ENCODE measurements at places on chromosomes 3 and 15.

DNA sequence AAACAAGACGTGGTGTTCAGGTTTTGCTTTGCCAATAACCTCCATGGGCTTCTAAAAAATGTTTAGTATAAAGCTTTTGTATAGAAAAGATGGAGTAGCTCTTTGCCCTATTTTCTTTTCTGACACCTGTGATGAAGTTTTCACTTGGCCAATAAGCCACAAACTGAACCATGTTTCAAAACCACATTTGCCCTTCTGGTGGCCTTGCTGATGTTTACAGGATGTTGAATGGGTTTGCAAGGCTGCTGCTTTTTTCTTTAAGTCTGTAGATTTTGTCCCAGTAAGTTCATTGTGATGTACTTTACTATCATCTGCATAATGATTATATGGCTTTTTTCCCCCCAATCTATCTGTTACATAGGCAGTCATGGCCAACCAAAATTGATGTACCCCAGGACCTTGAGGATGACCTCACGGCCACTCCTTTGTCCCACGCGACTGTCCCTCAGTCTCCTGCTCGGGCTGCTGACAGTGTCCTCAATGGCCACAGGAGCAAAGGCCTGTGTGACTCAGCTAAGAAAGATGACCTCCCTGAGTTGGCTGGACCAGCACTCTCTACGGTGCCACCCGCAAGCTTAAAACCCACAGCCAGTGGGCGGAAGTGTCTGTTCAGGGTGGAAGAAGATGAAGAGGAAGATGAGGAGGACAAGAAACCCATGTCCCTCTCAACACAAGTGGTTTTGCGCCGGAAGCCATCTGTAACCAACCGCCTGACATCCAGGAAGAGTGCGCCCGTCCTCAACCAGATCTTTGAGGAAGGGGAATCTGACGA is 60.8 kb downstream of the SNRK start:
- no peaks in the 10 kb centered on the region for H3K27me3 ChIP-seq
- H3K36me3 ChIP-seq: peaks cover 4% of the 10 kb centered on the region
- no peak overlapping the region for H3K4me3 ChIP-seq

DNA sequence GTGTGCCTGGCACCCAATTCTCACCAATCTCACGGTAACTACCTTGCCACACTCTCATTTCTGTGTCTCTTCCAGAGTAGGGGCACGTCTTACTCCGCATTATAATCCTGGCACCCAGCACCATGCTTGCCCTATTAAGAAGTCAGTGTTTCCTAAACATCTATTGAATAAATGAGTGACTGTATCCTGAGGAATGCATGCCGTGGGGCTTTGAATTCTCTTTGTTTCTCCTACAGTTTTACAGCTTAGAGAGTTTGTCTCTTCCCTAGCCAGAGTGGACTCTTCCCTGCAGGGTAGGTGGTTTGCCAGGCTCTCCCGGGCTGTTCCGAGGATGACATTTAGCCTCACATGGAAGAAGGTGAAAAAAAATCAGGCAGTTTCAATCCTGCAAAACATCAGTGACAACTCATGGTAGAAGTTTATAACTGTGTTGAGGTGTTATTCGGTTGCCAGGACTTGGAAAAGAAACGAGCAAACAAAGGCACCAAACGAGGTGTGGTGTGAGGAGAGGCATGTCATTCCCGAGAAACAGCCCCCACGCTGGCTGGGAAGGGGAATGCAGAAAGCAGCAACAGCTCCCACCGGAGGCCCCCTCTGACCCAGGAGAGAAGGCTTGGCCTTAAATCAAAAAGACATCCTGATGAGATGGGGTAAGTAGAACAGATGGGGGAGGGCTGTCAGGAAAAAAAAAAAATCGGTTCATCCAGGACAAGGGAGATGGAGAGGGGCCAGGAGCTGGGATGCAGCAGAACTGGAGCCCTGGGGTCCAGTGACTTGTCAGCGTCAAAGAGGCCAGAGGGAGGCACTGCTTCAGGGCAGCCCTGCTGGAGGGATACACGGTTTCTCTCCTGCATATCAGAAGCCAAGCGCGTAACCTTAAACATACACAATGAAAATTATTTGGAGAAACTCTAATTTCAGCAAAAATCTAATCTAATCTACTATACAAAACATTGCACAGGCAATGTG is 168.4 kb upstream of the ARRDC4 start:
- no peak overlapping the region for H3K27ac ChIP-seq
- H3K36me3 ChIP-seq: no peaks in the 10 kb centered on the region
- H3K27me3 ChIP-seq: no peaks in the 10 kb centered on the region
- no peaks in the 10 kb centered on the region for H3K4me1 ChIP-seq

DNA sequence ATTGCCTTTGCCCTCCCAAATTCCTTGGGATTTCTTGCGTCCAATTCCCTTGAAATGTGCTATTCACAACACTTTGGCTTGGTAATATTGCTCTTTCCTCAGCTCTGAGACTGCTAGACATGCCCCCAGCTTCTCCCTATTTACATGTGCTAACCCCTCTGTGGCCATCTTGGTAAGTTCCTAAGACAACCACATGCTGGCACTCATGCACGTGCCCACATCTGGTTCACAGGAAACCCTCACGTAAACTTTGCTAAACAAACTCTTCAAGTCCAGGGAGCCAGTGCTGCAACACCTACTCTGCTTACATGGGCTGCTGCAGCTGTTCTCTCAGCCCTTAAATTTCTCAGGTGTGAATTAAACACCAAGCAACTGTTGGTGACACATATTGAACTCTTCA is 121.8 kb downstream of the ADAMTSL3 start:
- no peaks in the 10 kb centered on the region for H3K4me1 ChIP-seq
- no peaks in the 10 kb centered on the region for H3K36me3 ChIP-seq
- H3K4me3 ChIP-seq: no peak overlapping the region
- H3K27me3 ChIP-seq: no peaks in the 10 kb centered on the region
- no peak for DNase-seq
- no peak overlapping the region for H3K27ac ChIP-seq

- H3K4me1 ChIP-seq: no peaks in the 10 kb centered on the region
- no peaks in the 10 kb centered on the region for H3K36me3 ChIP-seq
- DNase-seq: no peak
Observed at GRCh38 chr15:43249236-43249635, 17.5 kb downstream of the TGM5 start.

DNA sequence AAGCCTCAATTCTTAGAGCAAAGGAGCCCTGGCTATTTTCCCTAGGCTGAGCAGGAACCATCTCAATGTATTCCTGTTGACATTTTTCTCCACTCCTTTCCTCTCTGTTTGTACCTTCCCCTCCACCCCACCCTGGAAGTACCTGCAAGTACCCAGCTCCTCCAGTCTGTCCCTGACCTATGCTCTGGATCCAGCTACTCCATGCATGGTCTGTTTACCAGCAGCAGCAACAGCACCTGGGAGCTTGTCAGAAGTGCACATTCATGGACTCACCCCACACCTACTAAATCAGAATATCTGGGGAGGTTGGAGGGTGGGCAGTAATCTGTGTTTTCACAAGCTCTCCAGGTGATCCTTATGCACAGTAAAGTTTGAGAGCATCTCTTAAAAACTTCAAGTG is 240.7 kb upstream of the UMPS start:
- peak; percentile 31 for DNase-seq
- no peaks in the 10 kb centered on the region for H3K36me3 ChIP-seq

GRCh38 chr3:57116501-57116900 is 48.7 kb downstream of the IL17RD start:
- no peaks in the 10 kb centered on the region for H3K27me3 ChIP-seq
- H3K4me1 ChIP-seq: no peaks in the 10 kb centered on the region
- H3K4me3 ChIP-seq: no peak overlapping the region

DNA sequence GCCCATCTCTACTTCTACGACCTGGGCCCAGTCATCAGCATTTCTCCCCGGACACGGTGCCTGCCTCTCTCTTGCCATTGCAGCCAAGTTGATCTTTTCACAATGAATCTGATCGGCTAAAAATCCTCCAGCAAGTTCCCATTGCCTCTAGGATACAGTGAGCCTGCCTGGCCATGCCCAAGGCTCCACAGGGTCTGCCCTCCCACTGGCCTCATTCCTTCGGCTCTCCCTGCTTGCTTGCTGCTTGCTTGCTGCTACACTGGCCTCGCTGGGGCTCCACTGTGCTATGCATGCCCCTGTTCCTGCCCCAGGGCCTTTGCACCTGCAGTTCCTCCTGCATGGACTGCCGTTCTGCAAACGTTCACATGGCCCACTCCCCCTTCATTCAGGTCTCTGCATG is 2.0 kb downstream of the ABTB1 start:
- DNase-seq: no peak
- no peaks in the 10 kb centered on the region for H3K36me3 ChIP-seq
- peaks cover 4% of the 10 kb centered on the region for H3K4me1 ChIP-seq
- no peak overlapping the region for H3K27ac ChIP-seq

GRCh38 chr3:102926618-102927017 is 491.8 kb downstream of the ZPLD1 start:
- no peaks in the 10 kb centered on the region for H3K36me3 ChIP-seq
- no peak overlapping the region for H3K27ac ChIP-seq
- no peaks in the 10 kb centered on the region for H3K4me1 ChIP-seq

DNA sequence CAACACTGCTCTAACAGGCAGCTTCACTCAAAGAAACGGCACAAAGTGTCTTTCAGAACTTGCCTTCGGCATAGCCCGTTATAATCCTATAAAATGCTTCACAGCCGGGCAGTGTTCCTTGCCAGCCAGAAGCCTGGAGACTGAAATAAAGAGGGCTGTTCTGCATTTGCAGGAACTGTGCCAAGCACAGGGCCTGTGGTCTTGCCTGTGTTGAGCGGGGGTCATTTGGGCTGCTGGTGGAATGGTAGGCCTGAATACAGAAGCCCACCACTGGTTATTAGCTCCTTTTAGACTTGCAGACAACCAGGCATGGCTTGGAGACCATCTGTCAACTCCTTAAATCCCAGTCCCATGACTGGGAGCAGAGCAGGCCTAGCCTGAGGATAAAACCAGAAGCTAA is 4.7 kb upstream of the ARHGEF3 start:
- no peak for DNase-seq
- no peaks in the 10 kb centered on the region for H3K27me3 ChIP-seq
- H3K36me3 ChIP-seq: no peaks in the 10 kb centered on the region
- H3K4me3 ChIP-seq: no peak overlapping the region
- H3K4me1 ChIP-seq: peaks cover 4% of the 10 kb centered on the region

- no peaks in the 10 kb centered on the region for H3K36me3 ChIP-seq
- peak; percentile 46 for DNase-seq
- no peaks in the 10 kb centered on the region for H3K4me1 ChIP-seq
- H3K27ac ChIP-seq: peak within 1 kb of the TSS; percentile 66
Observed at GRCh38 chr3:52245322-52246263, at the start of gene PPM1M. Gene PPM1M (plus strand): TSS chr3:52245759. CDS start chr3:52245825, 66 bp downstream.

DNA sequence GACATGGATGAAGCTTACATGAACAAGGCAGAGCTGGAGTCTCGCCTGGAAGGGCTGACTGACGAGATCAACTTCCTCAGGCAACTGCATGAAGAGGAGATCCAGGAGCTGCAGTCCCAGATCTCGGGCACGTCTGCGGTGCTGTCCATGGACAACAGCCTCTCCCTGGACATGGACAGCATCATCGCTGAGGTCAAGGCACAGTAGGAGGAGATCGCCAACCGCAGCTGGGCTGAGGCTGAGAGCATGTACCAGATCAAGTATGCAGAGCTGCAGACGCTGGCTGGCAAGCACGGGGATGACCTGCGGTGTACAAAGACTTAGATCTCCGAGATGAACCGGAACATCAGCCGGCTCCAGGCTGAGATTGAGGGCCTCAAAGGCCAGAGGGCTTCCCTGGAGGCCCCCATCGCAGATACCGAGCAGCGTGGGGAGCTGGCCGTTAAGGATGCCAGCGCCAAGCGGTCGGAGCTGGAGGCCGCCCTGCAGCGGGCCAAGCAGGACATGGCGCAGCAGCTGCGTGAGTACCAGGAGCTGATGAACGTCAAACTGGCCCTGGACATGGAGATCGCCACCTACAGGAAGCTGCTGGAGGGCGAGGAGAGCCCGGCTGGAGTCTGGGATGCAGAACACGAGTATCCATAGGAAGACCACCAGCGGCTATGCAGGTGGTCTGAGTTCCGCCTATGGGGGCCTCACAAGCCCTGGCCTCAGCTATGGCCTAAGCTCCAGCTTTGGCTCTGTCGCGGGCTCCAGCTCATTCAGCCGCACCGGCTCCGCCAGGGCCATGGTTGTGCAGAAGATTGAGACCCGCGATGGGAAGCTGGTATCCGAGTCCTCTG is 77.6 kb downstream of the CLDN11 start:
- no peak overlapping the region for H3K27ac ChIP-seq

DNA sequence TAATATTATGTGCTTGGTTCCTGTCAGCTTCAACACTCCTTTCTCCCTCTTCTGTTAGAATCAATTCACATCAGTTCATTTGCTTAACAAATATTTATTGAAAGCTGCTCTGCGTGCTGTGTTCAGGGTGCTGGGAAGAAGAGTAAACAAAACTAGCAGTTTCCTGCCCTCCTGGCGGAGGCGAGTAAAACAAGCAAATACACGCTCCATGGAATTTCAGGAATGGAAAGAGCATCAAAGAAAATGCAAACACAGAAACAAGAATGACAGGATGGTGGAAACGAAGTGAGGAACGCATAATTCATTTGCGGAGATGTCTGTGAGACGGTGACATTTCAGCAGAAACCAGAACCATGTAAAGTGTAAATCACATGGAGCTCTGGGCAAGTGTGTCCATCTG is 49.4 kb upstream of the SPTSSB start:
- no peaks in the 10 kb centered on the region for H3K4me1 ChIP-seq
- no peak for DNase-seq
- H3K27me3 ChIP-seq: no peaks in the 10 kb centered on the region
- no peak overlapping the region for H3K4me3 ChIP-seq

DNA sequence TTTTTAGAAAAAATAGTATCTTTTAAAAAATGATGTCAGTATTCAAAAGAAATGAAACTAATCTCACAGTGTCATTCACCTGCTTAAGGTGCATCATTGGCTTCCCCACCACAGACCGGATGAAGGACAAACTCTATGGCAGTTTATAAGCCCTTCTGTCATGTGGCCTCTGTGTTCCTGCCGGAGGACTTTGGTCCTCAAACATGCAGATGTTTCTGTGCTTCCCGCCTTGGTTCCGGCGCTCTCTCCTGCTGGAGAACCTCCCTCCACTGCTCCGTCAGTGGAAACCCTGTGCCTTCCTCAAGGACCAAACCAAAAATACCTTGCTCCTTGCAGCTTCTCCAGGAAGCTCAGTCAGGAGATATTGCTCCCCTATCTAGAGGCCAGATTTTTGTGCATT is 326.3 kb downstream of the UACA start:
- no peaks in the 10 kb centered on the region for H3K36me3 ChIP-seq
- peak; percentile 35 for DNase-seq
- no peak overlapping the region for H3K27ac ChIP-seq
- no peaks in the 10 kb centered on the region for H3K27me3 ChIP-seq
- H3K4me1 ChIP-seq: no peaks in the 10 kb centered on the region

GRCh38 chr15:58065445-58066041 is at the start of gene ALDH1A2:
Gene ALDH1A2 (minus strand): TSS chr15:58065711. CDS start chr15:58065650, 61 bp downstream.
- no peak for DNase-seq
- H3K27me3 ChIP-seq: peaks cover 50% of the 10 kb centered on the region
- no peak within 1 kb of the TSS for H3K27ac ChIP-seq
- H3K4me1 ChIP-seq: peaks cover 4% of the 10 kb centered on the region
- H3K36me3 ChIP-seq: no peaks in the 10 kb centered on the region

- H3K4me1 ChIP-seq: no peaks in the 10 kb centered on the region
- no peak overlapping the region for H3K4me3 ChIP-seq
- no peak overlapping the region for H3K27ac ChIP-seq
- no peak for DNase-seq
Observed at GRCh38 chr15:40660686-40661085, 34.3 kb upstream of the RAD51 start.

Data from colonic mucosa (tissue), 4 donors.